GM12878 (cell line): ENCODE measurements at places on chromosomes 4 and X. TPM values are rescaled to one million over a fixed set of nuclear protein-coding genes. Genes with fewer than 3 reads are reported as not detected.

The TCP11X2 gene
- total RNA-seq = not detected in 2 replicates

The MAGEC3 gene
- total RNA-seq = not detected in 2 replicates

The FMR1NB gene
- total RNA-seq = not detected in 2 replicates

The SYTL4 gene
- 0.74 TPM in 1 of 2 replicates, not detected in the other for total RNA-seq

The TENM3 gene
- total RNA-seq = 0.26 and 0.35 TPM in 2 replicates

The F8A2 gene
- total RNA-seq = not detected in 2 replicates

The FBXL5 gene
- total RNA-seq = 30.7 and 31.9 TPM in 2 replicates

The OTUD6A gene
- total RNA-seq = not detected in 2 replicates

The SOX3 gene
- not detected in 2 replicates for total RNA-seq

The GLRA2 gene
- not detected in 2 replicates for total RNA-seq

The CAMK2D gene
- total RNA-seq = 15.7 and 17.9 TPM in 2 replicates

The PHEX gene
- total RNA-seq = 0.56 TPM in 2 replicates

The SATL1 gene
- total RNA-seq = not detected in 2 replicates

The PPEF2 gene
- total RNA-seq = not detected in 2 replicates

The TAPT1 gene
- 15.7 and 16.0 TPM in 2 replicates for total RNA-seq

- no peaks in the 10 kb centered on the region for H3K36me3 ChIP-seq
- peaks cover 16% of the 10 kb centered on the region for H3K27me3 ChIP-seq
- peak overlapping the region; percentile 41; the same call in 1 of the 2 replicates for H3K4me3 ChIP-seq
These were observed 47.6 kb upstream of the NKAP start for GRCh38 chrX:119991005-119991787.

- H3K4me3 ChIP-seq = no peak overlapping the region
- no peak for DNase-seq
- peaks cover 80% of the 10 kb centered on the region for H3K4me1 ChIP-seq
- H3K27me3 ChIP-seq = no peaks in the 10 kb centered on the region
These were observed 27.2 kb downstream of the TMSB4X start for GRCh38 chrX:13001961-13002671.

GRCh38 chr4:98491899-98492559, 166.4 kb downstream of the TSPAN5 start:
- no peaks in the 10 kb centered on the region for H3K4me1 ChIP-seq
- no peaks in the 10 kb centered on the region for H3K36me3 ChIP-seq
- no peak overlapping the region for H3K4me3 ChIP-seq

DNA sequence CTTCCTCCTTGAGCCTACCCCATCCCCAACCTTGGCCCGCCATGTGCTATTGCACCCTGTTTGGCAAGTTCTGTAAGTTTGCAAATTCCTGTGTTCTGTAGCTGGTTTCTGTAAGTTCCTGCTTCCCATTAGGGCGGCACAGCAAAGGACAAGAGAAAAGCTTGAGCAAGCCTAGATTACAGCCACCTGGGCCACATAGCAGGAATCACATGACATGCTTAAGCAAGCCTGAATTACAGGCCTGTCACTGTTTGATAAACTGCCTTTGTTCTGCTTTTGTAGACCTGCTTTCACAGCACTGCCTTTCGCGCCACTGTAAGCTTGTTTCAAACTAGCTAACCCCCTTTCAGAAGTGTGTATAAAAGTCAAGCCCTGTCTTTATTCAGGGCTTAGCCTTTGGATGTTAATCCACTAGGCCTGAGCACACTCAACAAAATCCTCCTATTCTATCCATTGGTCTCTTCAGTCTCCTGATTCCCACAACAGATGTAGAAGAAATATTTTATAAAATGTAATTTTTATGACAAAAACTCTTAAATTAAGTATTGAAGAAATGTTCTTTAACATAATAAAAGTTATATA, 906.8 kb upstream of the NDST4 start:
- H3K27me3 ChIP-seq = no peaks in the 10 kb centered on the region
- H3K4me3 ChIP-seq = no peak overlapping the region
- H3K36me3 ChIP-seq = no peaks in the 10 kb centered on the region
- no peaks in the 10 kb centered on the region for H3K4me1 ChIP-seq
- no peak for DNase-seq

GRCh38 chrX:67781132-67781531, 237.3 kb downstream of the AR start:
- no peaks in the 10 kb centered on the region for H3K36me3 ChIP-seq
- H3K27me3 ChIP-seq = no peaks in the 10 kb centered on the region
- H3K4me3 ChIP-seq = no peak overlapping the region

DNA sequence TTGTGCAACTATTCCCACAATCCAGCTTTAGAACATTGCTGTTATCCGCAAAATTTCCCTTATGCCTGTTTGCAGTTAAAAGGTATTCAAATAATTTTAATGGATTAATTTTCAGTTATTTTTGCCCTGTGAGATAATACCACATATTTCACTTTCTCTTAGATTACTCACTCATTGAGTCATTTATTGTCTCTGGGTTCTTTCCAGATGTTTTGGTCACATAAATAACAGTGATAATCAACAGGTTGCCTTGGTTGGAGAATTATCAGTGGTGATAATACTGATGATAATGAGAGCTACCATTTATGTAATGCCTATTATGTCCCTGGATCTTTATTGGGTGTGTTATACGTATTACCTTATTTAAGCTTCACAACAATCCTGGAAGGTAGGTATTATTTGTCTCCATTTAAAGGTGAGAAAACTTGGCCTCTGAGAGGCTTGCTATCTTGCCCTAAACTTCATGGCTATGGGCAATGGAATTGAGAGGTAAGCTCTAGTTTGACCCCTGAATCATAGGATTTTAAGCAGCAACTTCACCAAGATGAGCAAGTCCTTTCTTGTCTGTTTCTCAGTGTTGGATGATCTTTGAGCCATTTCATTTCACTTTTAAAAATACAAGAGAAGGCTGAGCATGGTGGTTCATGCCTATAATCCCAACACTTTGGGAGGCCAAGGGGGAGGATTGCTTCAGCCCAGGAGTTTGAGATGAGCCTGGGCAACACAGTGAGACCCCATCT, 87.4 kb downstream of the KIT start:
- H3K27me3 ChIP-seq = no peaks in the 10 kb centered on the region
- no peak for DNase-seq
- no peak overlapping the region for H3K27ac ChIP-seq
- H3K36me3 ChIP-seq = no peaks in the 10 kb centered on the region
- no peaks in the 10 kb centered on the region for H3K4me1 ChIP-seq

DNA sequence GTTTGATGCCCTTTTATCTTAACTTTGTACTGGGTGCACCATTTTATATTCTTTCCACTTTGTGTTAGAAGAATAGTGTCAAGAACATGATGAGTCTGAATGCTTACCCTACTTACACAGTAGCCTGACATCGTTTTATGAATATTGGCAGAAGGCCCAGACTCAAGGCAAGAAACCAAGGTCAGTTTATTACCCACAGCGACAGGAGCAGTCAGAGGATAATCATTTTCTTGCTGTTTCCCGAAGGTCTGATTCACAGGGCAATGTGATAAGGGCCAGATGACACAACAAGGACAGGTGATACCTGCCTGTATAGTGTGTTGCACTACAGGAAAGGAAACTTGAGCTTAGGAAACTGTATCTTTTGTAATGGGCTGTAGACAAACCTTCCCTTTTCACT, 417.4 kb downstream of the SPOCK3 start:
- H3K36me3 ChIP-seq = no peaks in the 10 kb centered on the region

- no peak overlapping the region for H3K4me3 ChIP-seq
- H3K27ac ChIP-seq = no peak overlapping the region
- H3K36me3 ChIP-seq = no peaks in the 10 kb centered on the region
- no peak for DNase-seq
These were observed 103.2 kb downstream of the ANXA3 start for GRCh38 chr4:78654807-78655206.

GRCh38 chr4:128006592-128006991, 41.4 kb downstream of the ABHD18 start:
- DNase-seq = no peak
- no peaks in the 10 kb centered on the region; the same call in 1 of the 2 replicates for H3K36me3 ChIP-seq
- H3K4me3 ChIP-seq = no peak overlapping the region
- no peaks in the 10 kb centered on the region for H3K4me1 ChIP-seq

- no peak for DNase-seq
- peaks cover 8% of the 10 kb centered on the region for H3K4me1 ChIP-seq
- no peak overlapping the region for H3K4me3 ChIP-seq
- H3K27me3 ChIP-seq = no peaks in the 10 kb centered on the region
- H3K27ac ChIP-seq = no peak overlapping the region
These were observed 73.8 kb upstream of the MXD4 start for GRCh38 chr4:2335729-2336101.

DNA sequence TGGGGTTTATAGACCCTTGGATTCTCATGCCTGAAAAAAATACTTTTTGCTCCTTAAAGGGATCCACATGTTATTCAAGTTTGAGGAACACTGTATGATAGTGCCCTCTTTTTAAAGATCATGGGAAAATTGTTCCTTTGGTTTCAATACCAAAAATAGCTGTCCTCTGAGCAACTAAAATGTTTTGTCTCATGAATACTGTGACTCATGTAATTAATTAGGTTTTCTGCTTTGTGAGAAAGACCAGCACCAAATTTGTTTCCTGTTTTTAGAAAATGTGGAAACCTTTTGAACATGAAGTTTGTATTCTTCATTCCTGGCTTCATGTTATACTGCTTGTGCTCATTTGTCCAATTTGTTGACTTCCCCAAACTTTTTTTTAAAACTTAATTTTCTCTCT, 127.6 kb upstream of the SH3RF1 start:
- H3K36me3 ChIP-seq = no peaks in the 10 kb centered on the region
- H3K27me3 ChIP-seq = no peaks in the 10 kb centered on the region
- no peak overlapping the region for H3K27ac ChIP-seq
- peaks cover 13% of the 10 kb centered on the region for H3K4me1 ChIP-seq

- no peak overlapping the region for H3K4me3 ChIP-seq
- H3K4me1 ChIP-seq = no peaks in the 10 kb centered on the region
- no peaks in the 10 kb centered on the region for H3K36me3 ChIP-seq
- no peak overlapping the region for H3K27ac ChIP-seq
These were observed 114.4 kb downstream of the ANTXR2 start for GRCh38 chr4:79958466-79959264.

DNA sequence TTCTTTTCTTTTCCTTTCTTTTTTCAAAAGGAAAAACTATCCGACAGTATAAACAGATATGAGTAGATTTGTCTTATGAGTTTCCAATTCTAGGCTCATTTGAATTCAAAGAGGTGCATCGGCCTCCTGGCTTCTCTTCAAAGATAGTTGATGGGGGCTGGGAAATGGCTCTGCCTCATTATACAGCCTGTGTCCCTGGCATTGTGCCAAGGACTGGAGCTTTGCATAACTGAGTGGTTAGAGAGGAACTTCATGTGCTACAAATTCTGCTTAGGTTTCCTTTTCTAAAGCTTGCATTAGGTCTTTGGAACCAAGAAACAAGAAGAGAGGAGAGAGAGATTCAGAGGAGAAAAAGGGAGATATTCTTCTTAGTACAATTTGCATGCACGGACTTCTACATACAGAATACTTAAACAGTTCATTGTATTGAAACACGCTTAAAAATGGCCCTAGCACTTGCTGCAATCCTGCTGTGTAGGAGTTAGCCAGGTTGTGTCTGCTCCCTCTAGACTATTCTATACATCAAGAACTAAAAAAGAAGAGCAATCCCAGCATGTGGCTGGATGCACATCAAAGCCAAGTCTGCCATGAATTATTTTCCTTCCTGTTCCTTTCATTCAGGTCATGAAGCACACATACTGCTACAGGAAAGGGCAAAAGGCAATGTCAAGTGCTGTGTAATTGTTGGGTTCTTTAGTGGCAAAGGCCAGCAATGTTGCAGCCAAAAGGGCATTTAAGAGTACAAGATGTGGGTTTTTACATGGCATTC, 70.9 kb downstream of the INTS12 start:
- H3K27ac ChIP-seq = no peak overlapping the region
- H3K4me3 ChIP-seq = no peak overlapping the region
- H3K36me3 ChIP-seq = no peaks in the 10 kb centered on the region
- peak; percentile 45 for DNase-seq
- no peaks in the 10 kb centered on the region for H3K27me3 ChIP-seq
- H3K4me1 ChIP-seq = peaks cover 12% of the 10 kb centered on the region

DNA sequence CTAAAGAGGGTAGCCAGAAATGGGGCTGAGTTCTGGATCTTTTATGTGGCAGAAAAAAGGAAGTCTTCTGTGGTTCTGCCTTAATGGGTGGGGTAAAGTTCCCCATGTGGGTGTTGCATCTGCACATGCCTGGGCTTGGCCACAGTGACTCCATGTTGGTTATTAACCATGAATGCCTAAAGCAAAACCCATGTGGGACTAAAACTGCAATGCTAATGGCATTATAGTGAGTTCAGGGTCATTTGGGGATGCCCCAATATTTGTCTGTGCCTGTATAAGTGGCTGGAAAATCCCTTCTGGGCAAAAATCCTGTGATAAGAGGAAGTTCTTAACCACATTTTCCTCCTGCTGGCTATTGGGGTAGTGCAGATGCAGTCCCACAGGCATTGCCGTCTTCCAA, 857.4 kb downstream of the FAT4 start:
- no peaks in the 10 kb centered on the region for H3K27me3 ChIP-seq
- H3K36me3 ChIP-seq = no peaks in the 10 kb centered on the region

GRCh38 chr4:68132342-68132741, 2.7 kb upstream of the TMPRSS11F start:
- no peaks in the 10 kb centered on the region for H3K27me3 ChIP-seq
- H3K27ac ChIP-seq = no peak overlapping the region
- no peaks in the 10 kb centered on the region for H3K4me1 ChIP-seq
- no peak for DNase-seq
- H3K36me3 ChIP-seq = no peaks in the 10 kb centered on the region
- H3K4me3 ChIP-seq = no peak overlapping the region

- H3K27me3 ChIP-seq = no peaks in the 10 kb centered on the region
- peak overlapping the region; percentile 48; the same call in 1 of the 2 replicates for H3K4me3 ChIP-seq
- peak overlapping the region; percentile 41 for H3K27ac ChIP-seq
- peaks cover 2% of the 10 kb centered on the region; the same call in 1 of the 2 replicates for H3K36me3 ChIP-seq
These were observed 6.8 kb downstream of the PDS5A start for GRCh38 chr4:39970671-39971640.

- no peak overlapping the region for H3K27ac ChIP-seq
- H3K27me3 ChIP-seq = no peaks in the 10 kb centered on the region
- H3K4me1 ChIP-seq = no peaks in the 10 kb centered on the region
- DNase-seq = no peak
These were observed 138.9 kb upstream of the LNX1 start for GRCh38 chr4:53730031-53730805.

DNA sequence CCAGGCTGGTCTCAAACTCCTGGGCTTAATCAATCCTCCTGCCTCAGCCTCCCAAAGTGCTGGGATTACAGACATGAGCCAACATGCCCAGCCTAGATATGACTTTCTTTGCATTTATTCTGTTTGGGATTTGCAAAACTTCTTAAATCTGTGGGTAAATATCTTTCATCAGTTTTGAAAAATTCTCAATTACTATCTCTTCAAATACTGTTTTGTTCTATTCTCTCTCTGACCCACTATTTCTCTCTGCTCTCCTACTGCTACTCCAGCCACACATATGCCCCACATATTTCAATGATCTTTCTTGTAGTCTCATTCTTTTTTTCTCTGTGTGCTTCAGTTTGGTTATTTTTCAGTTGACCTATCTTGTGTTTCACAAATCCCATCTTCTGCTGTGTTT, 205.1 kb downstream of the CHIC2 start:
- H3K27me3 ChIP-seq = no peaks in the 10 kb centered on the region
- no peak overlapping the region for H3K27ac ChIP-seq
- DNase-seq = no peak
- no peaks in the 10 kb centered on the region for H3K36me3 ChIP-seq
- no peak overlapping the region for H3K4me3 ChIP-seq

GRCh38 chr4:89820010-89820409, 17.0 kb downstream of the SNCA start:
- H3K36me3 ChIP-seq = no peaks in the 10 kb centered on the region
- H3K27ac ChIP-seq = no peak overlapping the region
- H3K4me1 ChIP-seq = no peaks in the 10 kb centered on the region
- no peak overlapping the region for H3K4me3 ChIP-seq
- DNase-seq = no peak

GRCh38 chrX:63747331-63747730, 37.7 kb downstream of the ARHGEF9 start:
- no peak overlapping the region for H3K4me3 ChIP-seq
- peaks cover 4% of the 10 kb centered on the region; the same call in 1 of the 2 replicates for H3K4me1 ChIP-seq
- no peaks in the 10 kb centered on the region for H3K36me3 ChIP-seq
- DNase-seq = no peak
- H3K27me3 ChIP-seq = no peaks in the 10 kb centered on the region
